ENCODE measurements at places on chromosomes 1 and 21.

DNA sequence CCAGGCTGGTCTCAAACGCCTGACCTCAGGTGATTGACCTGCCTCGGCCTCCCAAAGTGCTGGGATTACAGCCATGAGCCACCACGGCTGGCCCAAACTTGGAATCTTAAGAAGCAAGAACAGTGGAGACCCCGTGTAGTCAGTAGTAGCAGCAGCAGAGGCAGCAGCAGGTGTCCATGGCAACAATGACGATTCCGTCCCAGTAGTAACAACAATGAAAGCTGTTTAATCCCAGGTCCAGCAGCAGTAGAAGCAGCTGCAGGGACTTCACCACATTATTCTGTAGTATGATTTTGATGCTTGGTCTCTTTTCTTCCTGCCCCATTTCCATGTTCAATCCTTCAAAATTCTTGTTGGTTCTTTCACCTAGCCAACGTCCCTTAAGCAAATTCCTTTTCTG, 69.6 kb upstream of the KCTD3 start:
- no peak for DNase-seq

GRCh38 chr1:224069138-224069537, 44.8 kb upstream of the FBXO28 start:
- no peak for DNase-seq

DNA sequence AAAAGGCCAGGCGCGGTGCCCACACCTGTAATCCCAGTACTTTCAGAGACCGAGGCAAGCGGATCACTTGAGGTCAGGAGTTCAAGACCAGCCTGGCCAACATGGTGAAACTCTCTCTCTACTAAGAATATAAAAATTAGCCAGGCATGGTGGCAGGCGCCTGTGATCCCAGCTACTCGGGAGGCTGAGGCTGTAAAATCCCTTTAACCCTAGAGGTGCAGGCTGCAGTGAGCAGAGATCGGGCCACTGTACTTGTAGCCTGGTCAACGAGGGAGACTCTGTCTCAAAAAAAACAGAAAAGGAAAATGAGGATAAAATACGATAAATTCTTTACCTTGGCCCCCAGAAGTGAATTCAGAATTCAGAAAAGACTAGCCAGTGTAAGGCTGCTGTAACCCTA, 1.6 kb downstream of the TMEM50B start:
- no peak for DNase-seq

DNA sequence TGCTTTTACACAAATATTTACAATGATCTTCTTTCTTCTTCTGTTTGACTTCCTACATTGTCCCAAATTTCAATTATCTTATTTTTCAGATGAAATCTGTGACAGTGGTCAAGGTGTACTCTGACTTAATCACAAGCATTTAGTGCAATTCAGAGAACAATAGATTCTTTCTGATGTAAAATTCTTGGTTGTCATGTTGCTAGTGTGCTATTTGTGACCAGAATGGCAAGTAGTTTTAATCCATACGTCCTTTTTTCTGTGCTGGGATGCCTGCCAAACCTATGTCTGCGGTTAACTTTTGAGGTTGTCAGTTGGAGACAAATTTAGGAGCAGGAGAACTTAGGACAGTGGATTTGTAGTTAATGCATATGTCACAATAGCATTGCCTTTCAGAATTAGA, 31.0 kb downstream of the NCAM2 start:
- DNase-seq = peak; percentile 31

DNA sequence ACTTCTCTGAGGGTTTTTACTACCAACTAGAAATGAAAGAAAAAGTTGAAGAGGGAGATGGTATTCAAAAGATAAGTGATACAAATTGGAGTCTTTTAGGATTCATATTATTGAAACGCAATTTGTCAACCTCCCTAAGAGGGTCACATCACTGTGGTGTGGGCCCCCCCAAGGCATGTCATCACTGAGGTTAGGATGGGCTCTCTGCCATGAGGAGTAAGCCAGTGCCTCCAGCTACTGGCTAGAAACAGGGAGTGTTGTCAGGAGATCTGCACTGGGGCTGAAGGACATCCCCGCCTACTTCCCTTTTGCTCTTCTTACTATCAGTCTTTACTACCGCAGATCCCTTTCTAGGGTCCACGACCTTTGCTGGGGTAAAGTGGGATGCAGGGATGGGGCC, 25.9 kb downstream of the ITSN1 start:
- DNase-seq = no peak

- peak; percentile 95 for DNase-seq
Measured at GRCh38 chr1:77513839-77514763, 168.4 kb downstream of the ZZZ3 start.

- no peak for DNase-seq
Measured at GRCh38 chr21:45414396-45415187, 9.6 kb downstream of the COL18A1 start.

- no peak for DNase-seq
Measured at GRCh38 chr1:157056269-157056668, 10.7 kb upstream of the ARHGEF11 start.

GRCh38 chr1:232344791-232345399, 285.0 kb downstream of the SIPA1L2 start:
- no peak for DNase-seq

- no peak for DNase-seq
Measured at GRCh38 chr1:168394858-168395257, 114.2 kb downstream of the TBX19 start.

- peak; percentile 72 for DNase-seq
Measured at GRCh38 chr1:97636941-97637340, 283.9 kb downstream of the DPYD start.

DNA sequence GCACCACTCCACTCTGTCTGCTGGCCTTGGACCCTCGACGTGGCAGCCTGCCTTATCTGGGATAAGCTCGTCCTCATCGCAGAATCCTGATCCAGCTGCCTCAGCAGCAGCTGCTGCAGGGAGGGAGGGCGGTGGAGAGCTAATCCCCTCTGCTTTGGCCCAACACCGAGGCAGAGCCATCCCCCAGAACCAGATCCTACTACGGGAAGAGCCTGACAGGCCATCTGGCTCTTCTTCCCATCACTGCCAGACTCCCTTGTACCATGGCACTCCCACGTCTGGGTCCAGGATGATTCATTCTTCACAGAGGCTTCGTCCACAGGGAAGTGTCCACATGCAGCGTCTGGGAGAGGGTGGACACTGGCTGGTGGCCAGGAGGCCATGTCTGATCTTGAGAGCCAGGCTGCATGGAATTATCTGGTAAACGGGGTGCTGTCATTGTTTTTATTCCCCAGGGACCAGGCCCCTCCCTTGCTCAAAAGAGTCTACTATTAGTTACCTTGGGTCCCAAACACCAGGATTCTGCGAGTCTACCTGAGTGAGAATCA, 14.6 kb upstream of the PKP1 start:
- peak; percentile 43 for DNase-seq

DNA sequence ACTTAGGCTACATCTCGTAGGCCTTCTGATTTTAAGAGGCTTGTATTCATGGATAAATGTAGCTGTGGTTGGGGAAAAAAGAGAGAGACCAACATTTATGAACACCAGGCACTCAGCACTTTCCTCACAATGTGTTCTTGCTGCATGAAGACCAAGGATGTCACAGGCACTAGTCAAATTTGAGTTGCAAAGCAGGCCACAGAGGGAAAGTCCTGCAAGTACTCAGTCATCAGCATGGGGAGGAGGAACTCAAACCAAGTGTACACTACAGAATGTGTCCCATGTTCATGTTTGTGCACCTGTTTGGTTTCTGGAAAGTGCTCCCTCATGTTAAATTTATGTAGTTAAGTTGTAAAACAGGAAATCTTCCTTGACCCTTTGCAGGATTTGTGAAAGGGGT, 8.7 kb upstream of the MAP3K7CL start:
- DNase-seq = no peak

DNA sequence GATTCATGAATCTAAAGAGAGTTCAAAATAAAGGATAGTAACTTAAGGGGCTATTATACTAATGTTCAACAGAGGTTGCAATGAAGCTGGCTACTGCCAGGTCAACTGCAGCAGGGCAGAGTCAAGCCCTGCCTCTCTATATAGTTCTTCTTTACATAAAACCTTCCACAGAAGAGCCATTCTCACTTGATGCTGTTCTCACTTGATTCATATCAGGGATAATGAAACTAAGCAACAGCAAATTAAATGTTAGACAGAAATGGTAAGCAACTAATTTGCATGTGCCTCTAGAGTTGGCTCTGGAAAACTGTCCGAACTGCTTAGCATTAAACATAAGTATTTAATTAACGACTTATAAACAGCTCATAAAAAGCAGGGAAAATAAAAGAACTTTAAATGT, 17.4 kb downstream of the CCSAP start:
- DNase-seq = no peak

- peak; percentile 92 for DNase-seq
Measured at GRCh38 chr1:15326691-15327588, 79.9 kb downstream of the FHAD1 start.

- DNase-seq = no peak
Measured at GRCh38 chr21:46227811-46228344, 696 bp downstream of the LSS start.

GRCh38 chr1:9243066-9243739, 8.6 kb downstream of the H6PD start:
- DNase-seq = no peak

- no peak for DNase-seq
Measured at GRCh38 chr1:80050523-80050922, 1044.0 kb upstream of the ADGRL4 start.

DNA sequence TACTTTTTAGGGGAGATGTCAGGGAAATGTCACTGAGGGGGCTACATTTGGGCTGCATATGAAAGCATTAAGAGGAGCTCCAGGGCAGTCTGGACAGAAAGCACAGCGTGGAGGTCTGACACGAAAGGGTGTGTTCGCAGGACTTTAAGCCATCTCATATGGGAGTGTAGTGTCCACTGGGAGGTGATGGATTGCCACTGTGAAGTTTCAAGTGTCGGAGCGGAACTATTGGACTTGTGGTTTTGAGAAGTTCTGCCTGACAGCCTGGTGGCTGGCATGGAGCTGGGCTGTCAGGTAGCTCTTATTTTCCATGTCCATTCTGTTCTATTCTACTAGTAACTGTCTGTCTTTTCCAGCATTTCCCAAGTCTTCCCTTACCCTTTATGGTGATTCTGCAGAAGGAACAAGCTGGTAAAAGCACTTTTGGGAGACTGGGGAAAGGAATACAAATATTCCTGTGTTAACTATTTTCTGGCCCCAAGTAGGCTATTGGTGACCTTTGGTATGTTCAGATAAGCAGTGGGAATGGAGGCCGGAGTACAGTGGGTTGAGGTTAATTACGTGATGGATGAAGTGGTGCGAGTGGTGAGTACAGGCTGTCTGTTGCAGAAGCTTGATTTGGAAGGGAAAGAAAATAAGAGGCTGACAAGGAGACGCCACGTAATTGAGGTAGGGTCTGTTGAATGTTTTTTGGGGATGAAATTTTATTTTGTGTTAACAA, 19.3 kb downstream of the B3GALT5 start:
- DNase-seq = no peak

DNA sequence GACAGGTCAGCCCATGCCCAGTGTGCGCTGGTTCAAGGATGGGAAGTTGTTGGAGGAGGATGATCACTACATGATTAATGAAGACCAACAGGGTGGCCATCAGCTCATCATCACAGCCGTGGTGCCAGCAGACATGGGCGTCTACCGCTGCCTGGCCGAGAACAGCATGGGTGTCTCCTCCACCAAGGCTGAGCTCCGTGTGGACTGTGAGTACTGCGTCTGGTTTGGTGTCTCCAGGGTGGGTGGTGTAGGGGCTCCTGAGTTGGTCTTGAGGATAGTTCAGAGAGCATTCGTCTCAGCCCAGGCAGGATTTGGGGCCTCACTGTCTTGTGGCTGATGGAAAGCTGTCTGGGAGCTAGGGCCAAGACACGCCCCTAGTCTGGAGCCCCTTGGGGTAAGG, 83.2 kb downstream of the TRIM11 start:
- no peak for DNase-seq

GRCh38 chr21:32806810-32807386, 35.3 kb upstream of the PAXBP1 start:
- no peak for DNase-seq

- no peak for DNase-seq
Measured at GRCh38 chr1:207423560-207424292, 30.4 kb upstream of the CR2 start.

DNA sequence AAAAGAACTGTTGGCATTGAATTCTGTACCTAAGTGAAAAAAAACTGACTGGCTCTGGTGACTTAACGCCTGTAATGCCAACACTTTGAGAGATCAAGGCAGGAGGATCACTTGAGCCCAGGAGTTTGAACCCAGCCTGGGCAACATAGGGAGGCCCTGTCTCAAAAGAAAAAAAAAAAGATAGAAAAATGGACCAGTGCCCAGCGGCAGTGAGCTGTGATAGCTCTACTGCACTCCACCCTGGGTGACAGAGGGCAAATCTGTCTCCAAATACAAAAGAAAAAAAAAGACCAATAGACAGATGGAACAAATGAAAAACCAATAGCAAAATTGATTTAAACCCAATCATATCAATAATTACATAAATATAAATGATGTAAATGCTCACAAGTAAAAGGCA, 674 bp upstream of the AKR7A3 start:
- DNase-seq = no peak

DNA sequence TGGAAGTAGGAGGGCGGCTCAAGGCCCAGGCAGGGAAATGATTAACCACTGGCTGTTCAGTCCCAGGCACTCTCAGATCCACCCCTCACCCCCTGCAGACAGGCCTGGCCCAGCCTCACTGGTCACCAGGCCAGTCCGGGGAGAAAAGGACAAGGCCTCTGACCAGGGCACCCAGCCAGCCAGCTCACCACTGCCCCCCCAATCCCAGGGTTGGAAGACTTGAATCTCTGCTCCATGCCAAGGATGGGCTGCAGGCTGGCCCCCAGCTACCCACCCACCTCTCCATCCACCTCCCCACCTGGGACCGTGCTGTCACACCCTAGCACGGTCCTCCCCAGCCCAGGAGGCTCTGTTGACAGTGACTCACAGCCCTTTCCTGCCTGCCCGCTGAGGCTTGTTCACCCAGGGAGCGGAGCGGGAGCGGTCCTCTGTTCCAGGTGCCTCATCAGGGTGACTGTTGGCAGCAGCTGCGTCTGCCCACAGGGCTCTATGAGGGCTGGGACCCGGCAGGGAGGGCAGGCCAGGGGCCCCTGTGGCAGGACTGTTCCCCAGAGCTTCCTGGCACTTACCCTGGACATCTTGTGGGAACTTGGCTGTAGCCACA, 2.2 kb downstream of the LAD1 start:
- DNase-seq = no peak

- DNase-seq = no peak
Measured at GRCh38 chr1:186950547-186950946, 121.8 kb downstream of the PLA2G4A start.

DNA sequence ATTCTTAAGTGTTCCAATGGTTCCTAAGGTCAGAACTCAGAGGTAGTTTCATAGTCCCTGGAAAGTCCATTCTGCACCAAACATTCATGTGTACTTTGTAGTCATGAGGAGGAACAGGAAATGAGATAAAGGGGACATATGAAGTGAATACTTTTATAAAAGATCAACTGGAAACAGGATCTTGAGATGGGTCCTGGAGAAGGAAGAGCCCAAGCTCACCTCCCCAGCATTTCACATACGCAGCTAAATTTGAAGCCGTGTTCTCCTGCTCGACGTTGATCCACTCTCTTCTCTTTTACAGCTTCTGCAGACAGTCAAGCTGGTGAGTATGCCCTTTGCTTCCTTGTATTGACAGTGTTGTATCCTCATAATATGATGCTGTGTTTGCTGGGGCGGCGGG, 429 bp downstream of the FCGR2A start:
- no peak for DNase-seq

GRCh38 chr1:232534552-232535517, 95.1 kb downstream of the SIPA1L2 start:
- DNase-seq = peak; percentile 30

Data from fibroblast of skin of left quadriceps (primary cell).